Activated CD4-positive, alpha-beta T cell treated with anti-CD3 and anti-CD28 coated beads, Interleukin-2, Interleukin-4, amounts not matched to agents 100 ng/mL and 50 ng/mL, durations not matched to agents 16 hours and 8 hours (primary cell): ENCODE measurements at places on chromosomes 7 and 10.

DNA sequence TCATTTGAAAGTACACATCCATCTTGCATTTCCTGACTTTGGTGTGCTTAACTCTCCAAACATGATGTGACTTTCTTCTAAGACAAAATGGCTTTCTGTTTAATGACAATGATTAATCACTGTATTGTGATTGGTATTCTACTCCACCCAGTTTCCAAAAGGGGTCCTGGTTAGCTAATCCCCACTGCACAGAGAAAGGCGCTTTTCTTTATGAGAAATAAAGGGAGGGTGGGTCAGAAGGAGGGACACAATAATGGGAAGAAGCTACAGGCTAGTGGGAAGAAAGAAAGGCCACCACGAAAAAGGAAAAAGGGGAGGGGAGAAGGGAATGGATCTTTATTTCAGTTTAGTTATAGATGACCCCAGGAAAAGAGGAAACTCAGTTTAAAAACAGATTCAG is 69.2 kb downstream of the PRTFDC1 start:
- DNase-seq = no peak

GRCh38 chr10:35140126-35140525 is 13.5 kb downstream of the CREM start:
- DNase-seq = no peak

- no peak for DNase-seq
Measured at GRCh38 chr10:26550774-26551526, 112.8 kb downstream of the APBB1IP start.

DNA sequence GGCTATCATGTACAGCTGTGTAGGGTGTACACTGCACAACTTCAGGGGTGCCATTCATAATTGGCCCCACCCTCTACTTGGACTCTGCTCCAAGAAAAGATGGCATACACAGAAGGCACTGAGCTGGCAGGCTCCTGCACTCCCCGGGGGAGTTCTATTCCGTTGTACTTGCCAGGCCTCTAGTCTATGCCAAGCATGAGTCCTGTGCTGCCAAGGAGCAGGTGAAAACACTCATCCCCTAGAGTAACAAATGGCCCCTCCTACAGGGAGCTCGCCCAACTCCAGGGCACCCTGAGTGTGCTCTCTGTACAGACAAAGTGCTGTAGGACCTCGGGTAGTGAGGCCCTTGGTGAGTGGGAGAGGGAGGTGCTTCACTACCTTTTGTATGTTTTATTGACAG is 127.2 kb downstream of the SLIT1 start:
- DNase-seq = no peak

- DNase-seq = no peak
Measured at GRCh38 chr10:97119058-97119745, 66.6 kb downstream of the SLIT1 start.
